ENCODE measurements at places on chromosomes 5 and 9. TPM values are rescaled to one million over a fixed set of nuclear protein-coding genes. Genes with fewer than 3 reads are reported as not detected.

DNA sequence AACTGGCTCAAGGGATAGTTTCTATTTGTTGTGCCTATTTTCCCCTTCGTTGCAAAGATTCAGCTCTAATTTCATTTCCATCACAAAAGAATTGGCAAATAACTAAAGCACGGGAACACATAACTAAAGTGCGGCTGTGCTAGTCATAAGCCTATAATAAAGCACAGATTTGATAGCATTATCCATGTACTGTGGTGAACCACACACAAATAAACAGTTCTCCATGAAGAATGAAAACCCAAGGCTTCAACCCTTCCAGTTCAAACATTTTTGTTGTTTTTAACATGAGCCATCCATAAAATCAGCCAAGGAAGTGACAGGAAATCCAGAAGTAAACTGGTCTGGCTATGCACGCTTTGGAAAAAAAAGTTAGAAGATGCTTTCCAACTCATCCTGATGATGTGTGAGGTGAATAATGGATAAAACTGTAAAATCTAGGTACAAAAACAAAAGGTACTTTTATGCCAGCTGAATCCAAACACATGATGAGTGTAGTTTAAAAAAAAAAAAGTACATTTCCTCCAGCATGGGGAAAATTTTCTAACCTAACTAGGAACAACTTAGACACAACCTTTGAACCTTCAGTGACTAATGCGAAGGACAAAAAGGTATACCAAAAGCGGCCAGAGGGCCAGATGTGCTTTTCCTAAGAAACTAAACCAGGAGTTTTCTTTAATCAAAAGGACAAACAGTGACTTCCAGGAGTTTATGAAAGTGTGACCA, 10.2 kb downstream of the ZNF608 start:
- DNase-seq: no peak
- no peaks in the 10 kb centered on the region for H3K27me3 ChIP-seq
- H3K4me3 ChIP-seq: peak overlapping the region; percentile 35
- H3K4me1 ChIP-seq: peaks cover 82% of the 10 kb centered on the region
- H3K27ac ChIP-seq: peak overlapping the region; percentile 89
- no peaks in the 10 kb centered on the region for H3K36me3 ChIP-seq

GRCh38 chr5:180343831-180344695, 9.1 kb downstream of the GFPT2 start:
- H3K27ac ChIP-seq: peak overlapping the region; percentile 95
- peak overlapping the region; percentile 4 for H3K4me3 ChIP-seq
- DNase-seq: no peak
- H3K27me3 ChIP-seq: no peaks in the 10 kb centered on the region
- H3K36me3 ChIP-seq: no peaks in the 10 kb centered on the region

GRCh38 chr9:33446240-33446945, 1.0 kb downstream of the AQP3 start:
- H3K27ac ChIP-seq: no peak overlapping the region
- peaks cover 23% of the 10 kb centered on the region for H3K4me1 ChIP-seq
- H3K36me3 ChIP-seq: no peaks in the 10 kb centered on the region
- no peak for DNase-seq

DNA sequence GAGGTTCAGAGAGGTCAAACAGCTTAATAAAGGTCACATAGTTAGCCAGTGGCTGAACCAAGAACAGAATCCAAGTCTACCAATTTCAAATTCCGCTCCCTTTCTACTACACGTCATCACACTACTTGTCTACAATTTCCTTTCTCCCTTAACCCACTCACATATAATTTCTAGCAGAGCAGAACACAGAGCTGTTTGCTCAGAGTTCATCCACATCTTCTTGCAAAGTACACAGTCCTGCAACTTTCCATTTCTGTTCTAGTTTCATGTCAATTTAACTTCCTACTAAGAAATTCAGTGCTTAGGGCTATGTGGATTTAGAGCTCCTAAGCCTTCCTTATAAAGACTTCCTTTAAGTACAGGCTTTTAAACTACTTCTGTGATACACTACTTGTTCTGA, 61.3 kb downstream of the MEGF9 start:
- H3K4me1 ChIP-seq: no peaks in the 10 kb centered on the region
- no peaks in the 10 kb centered on the region for H3K36me3 ChIP-seq
- no peaks in the 10 kb centered on the region for H3K27me3 ChIP-seq
- no peak for DNase-seq
- no peak overlapping the region for H3K27ac ChIP-seq

AGXT2 gene
- not detected for total RNA-seq

FAM151B gene
- total RNA-seq: not detected

PCDHGA9 gene
- 7.8 TPM for total RNA-seq
